ENCODE measurements at places on chromosomes 6 and 20.

GRCh38 chr6:40923880-40924279 lies 115.1 kb downstream of the UNC5CL start:
- no peak for DNase-seq

DNA sequence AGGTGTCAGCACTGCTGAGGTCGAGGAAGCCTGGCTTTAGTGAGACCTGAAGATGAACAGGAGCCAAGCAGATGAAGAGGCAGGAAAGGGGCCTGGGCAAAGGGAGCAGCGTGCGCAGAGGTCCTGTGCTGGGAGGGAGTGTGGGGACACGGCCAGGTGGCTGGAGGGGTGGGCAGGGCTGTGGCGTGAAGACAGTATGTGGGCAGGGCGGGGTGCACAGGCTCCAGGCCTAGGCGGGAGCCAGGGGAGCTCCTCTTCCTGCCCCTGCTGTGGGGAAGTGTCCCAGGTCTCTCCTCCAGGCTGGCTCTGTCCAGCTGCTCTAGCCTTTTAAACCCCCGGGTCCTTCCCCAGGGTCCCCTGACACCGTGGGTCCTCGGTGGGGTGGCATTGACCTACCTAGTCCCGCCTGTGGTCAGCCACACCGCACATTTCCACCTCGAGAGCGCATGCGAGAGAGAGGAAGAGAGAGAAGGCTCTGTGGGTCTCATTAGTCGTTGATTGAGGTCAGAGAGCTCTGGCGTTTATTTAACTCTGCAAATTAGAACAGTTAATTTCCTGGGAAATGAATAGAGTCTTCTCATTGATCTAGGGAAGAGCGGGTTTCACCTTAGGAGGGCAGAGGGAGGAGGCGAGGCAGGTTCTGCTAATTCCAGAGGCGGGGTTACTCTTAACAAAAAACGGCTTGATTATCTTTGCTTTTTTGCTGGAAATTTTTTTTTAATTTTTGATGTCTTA lies 68.8 kb downstream of the CDH4 start:
- DNase-seq: no peak

- DNase-seq: no peak
Measured at GRCh38 chr6:39876826-39877225, 57.4 kb downstream of the MOCS1 start.

- DNase-seq: no peak
Measured at GRCh38 chr20:37944456-37944981, 41.6 kb downstream of the VSTM2L start.

- no peak for DNase-seq
Measured at GRCh38 chr20:56806952-56807517, 177.9 kb downstream of the TFAP2C start.

- DNase-seq: no peak
Measured at GRCh38 chr6:14824060-14824459, 421.8 kb upstream of the JARID2 start.

DNA sequence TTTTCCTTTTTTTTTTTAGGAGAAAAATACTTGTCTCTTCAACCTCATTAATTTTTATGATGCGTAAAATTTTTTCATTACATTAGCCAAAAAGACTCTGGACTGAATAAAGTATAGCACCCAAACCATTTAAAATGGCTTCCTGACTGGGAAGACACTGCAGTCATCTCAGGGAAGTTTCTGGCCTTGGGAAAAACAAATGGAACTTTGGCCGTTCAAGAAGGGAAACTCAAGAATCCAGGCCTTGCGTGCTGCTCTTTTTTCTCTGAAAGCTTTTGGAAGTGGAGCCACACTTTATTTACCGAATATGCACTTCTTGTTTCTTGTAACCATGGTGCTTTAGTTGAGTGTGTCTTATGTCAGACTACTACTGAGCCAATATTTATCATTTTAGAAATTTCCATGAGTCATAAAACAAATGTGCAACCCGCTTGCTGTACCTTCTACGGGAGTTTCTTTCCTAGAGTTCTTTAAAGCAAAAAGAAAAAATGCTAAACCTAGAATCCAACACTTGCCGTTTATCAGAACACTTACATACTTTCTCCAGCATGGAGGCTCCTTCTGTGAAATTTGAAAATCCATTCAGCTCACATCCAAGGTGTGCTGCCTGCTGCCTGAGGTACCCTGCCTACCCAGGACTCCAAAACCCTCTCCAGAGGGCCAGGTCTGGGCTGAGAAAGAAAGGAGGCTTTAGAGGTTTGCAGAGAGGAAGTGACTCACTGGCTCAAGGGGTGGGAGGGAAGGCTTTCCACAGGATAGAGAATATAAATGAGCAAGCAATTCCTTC lies 11.5 kb upstream of the DSTN start:
- peak; percentile 61 for DNase-seq

DNA sequence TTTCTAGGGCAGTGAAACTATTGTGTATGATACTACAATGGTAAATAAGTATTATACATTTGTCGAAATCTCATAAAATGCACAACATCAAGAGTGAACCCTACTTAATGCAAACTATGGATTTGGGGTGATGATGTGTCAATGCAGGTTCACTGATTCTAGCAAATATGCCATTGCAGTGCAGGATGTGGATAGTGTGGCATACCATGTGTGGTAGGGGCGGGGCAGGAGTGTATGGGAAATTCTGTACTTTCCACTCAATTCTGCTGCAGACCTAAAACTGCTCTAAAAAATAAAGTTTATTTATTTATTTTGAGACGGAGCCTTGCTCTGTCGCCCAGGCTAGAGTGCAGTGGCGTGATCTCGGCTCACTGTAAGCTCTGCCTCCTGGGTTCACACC lies 44.3 kb downstream of the ABHD12 start:
- no peak for DNase-seq

DNA sequence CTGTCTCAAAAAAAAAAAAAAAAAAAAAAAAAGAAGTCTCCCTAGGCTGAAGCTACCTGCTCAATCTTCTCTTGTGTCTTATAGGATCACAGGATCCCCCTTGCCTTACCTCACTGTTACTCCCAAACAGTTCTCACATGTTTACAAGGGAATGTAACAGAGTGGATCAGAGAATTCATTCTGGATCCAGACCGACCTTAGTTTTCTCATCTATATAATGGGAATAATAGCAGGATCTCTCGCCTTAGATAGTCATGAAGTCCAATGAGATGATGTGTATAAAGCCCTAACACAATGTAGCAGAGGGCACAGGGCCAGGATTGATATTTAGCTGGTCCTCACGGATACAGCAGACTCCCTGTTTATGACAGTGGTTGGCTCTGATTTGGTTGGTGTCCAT lies 2.3 kb upstream of the FAM110A start:
- DNase-seq: no peak
